Type B pancreatic cell (in vitro differentiated cells): ENCODE measurements at places on chromosomes 1 and 21. TPM values are rescaled to one million over a fixed set of nuclear protein-coding genes. Genes with fewer than 3 reads are reported as not detected.
A peak's percentile ranks its signal among the peaks of the same experiment; 100 is the strongest.

GRCh38 chr1:160116283-160117147 lies 956 bp downstream of the ATP1A2 start:
- no peak for DNase-seq
- H3K27ac ChIP-seq, result no peak overlapping the region
- peak overlapping the region; percentile 36 for H3K4me3 ChIP-seq
- peaks cover 20% of the 10 kb centered on the region for H3K27me3 ChIP-seq

- H3K27ac ChIP-seq, result no peak overlapping the region
- H3K4me1 ChIP-seq, result no peaks in the 10 kb centered on the region
- H3K4me3 ChIP-seq, result no peak overlapping the region
- H3K36me3 ChIP-seq, result no peaks in the 10 kb centered on the region
These were observed 296.0 kb downstream of the PTPRU start for GRCh38 chr1:29532285-29532684.

DNA sequence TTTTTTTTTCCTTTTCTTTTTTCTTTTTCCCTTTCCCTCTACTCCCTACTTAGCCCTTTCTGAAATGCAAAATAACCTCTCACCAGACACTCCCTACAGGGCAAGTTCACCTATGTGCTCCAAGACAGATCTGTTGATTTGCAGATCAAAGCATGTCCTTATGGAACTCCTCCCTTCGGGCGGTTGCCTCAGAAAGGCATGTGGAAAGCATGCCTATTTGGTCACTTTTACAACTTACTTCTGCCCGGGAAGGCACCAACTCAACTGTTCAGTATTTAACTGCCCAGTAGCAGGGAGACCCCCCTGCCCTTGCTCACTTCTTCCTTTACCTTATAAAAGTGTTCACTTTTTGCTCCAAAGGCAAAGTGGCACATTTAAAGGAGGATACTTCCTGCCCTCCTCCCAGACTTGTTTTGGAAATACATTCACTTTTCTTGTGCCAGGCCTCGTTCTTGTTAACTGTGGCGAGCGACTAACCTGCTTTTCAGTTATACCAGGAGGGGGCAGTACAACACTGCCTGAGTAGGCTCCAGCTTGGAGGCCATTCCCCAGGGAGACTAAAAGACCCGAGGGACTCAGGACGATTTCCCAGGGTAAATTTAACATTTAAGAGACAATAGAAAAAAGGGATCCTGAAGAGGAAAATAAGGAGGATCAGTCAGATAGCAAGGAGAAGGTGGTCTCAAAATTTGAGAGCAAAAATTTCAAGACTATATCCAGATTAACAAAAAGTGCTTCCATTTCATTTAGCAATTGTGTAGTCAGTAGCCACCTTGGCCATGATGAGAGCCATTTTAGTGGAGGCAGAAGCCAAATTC lies 12.3 kb upstream of the SLAMF7 start:
- H3K36me3 ChIP-seq, result no peaks in the 10 kb centered on the region
- H3K4me3 ChIP-seq, result no peak overlapping the region
- H3K4me1 ChIP-seq, result no peaks in the 10 kb centered on the region
- H3K27me3 ChIP-seq, result peaks cover 3% of the 10 kb centered on the region

DNA sequence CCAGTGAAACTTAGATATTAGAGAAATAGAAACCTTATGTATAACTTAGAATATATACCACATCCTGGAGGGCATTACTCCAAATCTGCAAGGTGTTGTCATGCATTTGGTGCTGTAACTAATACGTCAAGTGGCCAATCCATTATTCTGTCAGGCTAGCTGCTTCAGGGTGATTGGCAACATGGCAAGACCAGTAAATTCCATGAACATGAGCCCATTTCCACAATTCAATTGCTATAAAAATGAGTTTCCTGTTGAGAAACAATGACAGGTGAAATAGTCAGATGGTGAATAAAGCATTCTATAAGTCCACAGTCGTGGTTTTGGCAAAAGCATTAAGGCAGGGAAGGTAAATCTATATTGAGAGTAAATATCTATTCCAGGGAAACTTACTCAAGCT lies 566.0 kb downstream of the ADGRL2 start:
- H3K4me3 ChIP-seq, result no peak overlapping the region
- H3K27me3 ChIP-seq, result no peaks in the 10 kb centered on the region
- no peak overlapping the region for H3K27ac ChIP-seq

The PODN gene
- total RNA-seq, result 2.8 and 3.2 TPM in 2 replicates

DNA sequence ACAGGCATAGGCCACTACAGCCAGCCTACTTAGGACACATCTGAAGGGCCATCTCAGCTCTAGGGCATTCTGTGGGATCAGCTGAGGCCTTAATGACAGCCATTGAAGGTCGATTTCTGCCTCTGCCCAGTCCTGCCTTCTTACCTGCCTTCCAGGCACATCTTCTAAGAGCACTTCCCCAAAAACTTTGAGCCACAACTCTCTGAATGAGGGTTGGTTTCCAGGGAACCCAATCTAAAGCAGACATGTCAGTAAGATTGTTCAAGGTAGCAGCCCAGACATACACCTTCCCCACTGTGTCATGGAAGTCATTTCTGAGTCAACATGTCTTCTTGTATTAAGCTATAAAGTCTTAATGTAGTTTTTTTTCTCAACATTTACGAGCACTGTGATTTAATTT lies 18.2 kb upstream of the SSBP3 start:
- no peak overlapping the region for H3K4me3 ChIP-seq
- no peaks in the 10 kb centered on the region for H3K27me3 ChIP-seq
- no peak for DNase-seq

DNA sequence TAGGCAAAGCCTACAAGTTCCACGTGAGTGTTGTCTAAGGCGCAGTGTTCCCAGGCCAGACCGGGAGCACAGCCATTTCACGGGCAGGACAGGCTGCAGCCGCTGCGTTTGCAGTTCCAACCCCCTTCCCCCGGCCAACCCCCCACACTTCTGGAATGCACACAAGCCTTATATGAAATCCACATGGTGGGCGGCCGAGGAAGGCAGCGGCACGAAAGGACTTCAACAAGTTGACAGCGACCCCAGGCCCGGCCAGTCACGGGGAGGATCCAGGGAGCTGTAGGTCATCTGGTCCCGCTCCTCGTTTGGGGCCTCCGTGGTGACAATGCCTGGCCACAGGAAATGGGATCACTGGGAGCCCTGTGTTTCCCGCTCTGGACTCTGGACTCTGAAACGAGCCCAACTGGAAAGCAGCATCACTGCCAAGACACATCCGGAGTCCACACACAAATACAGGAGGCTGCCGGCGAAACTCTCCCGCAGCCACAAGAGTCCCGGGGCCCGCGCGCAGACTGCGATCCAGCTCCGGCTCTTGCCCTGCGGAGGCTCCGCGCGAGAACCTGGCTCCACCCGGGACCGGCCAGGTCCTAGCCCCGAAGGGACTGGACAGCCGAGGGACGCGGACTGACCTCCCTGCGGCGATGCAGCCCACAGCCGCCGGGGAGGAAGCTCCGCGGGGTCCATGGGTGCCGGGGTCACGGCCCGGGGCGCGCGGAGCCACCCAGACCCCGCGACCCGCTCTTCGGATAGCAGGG lies 794 bp downstream of the NID1 start:
- peaks cover 57% of the 10 kb centered on the region for H3K27me3 ChIP-seq
- peak overlapping the region; percentile 41 for H3K27ac ChIP-seq
- no peak for DNase-seq
- peaks cover 40% of the 10 kb centered on the region for H3K4me1 ChIP-seq

The ADGRL2 gene
- 96.3 and 103 TPM in 2 replicates for total RNA-seq

GRCh38 chr21:19018529-19018928 lies 614.9 kb upstream of the TMPRSS15 start:
- DNase-seq, result no peak
- H3K4me3 ChIP-seq, result no peak overlapping the region
- no peaks in the 10 kb centered on the region for H3K27me3 ChIP-seq
- no peaks in the 10 kb centered on the region for H3K36me3 ChIP-seq
- H3K4me1 ChIP-seq, result no peaks in the 10 kb centered on the region

DNA sequence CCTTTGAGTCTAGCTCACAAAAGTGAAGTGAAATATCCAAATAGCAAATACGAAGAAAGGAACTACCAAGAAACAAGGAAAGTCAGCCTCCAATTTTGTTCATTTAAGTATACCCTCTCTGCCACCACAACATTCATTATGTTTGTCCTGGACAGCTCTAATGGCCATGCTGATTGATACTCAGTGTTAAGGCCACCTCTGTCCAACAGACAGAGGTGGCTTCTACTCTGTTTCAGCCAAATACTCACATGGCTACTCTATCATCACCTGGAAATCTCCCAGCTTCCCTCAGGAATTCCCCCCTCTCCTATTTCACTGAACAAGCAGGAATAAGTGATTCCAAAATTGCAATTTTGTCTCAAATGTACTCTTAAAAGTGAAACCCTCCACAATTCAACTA lies 10.7 kb downstream of the APP start:
- no peak overlapping the region for H3K4me3 ChIP-seq
- peaks cover 35% of the 10 kb centered on the region for H3K4me1 ChIP-seq
- no peaks in the 10 kb centered on the region for H3K27me3 ChIP-seq
- peaks cover 11% of the 10 kb centered on the region for H3K36me3 ChIP-seq

DNA sequence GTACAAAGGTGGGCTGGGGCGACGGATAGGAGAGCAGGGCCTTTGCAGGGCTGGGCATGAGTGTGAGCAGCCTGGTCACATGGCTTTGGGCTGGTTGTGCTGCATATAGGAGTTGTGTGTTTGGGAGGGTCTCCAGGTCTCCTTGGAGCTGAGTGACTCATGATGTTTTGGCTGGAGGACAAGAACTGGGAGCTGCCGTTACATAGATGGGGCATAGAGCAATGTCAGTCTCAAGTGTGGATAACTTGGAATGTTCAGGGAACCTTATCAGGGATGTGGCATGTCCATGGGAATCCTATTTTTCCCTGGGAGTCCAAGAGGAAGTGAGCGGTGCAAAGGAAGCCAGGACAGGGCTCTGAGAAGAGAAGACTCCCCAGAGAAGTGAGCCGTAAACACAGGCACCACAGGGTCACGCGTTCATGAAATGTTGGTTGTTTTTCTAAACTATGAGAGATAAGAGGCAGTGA lies 136.4 kb upstream of the KCNE2 start:
- H3K27ac ChIP-seq, result no peak overlapping the region
- no peaks in the 10 kb centered on the region for H3K36me3 ChIP-seq
- H3K27me3 ChIP-seq, result no peaks in the 10 kb centered on the region
- no peak for DNase-seq
- no peaks in the 10 kb centered on the region for H3K4me1 ChIP-seq

DNA sequence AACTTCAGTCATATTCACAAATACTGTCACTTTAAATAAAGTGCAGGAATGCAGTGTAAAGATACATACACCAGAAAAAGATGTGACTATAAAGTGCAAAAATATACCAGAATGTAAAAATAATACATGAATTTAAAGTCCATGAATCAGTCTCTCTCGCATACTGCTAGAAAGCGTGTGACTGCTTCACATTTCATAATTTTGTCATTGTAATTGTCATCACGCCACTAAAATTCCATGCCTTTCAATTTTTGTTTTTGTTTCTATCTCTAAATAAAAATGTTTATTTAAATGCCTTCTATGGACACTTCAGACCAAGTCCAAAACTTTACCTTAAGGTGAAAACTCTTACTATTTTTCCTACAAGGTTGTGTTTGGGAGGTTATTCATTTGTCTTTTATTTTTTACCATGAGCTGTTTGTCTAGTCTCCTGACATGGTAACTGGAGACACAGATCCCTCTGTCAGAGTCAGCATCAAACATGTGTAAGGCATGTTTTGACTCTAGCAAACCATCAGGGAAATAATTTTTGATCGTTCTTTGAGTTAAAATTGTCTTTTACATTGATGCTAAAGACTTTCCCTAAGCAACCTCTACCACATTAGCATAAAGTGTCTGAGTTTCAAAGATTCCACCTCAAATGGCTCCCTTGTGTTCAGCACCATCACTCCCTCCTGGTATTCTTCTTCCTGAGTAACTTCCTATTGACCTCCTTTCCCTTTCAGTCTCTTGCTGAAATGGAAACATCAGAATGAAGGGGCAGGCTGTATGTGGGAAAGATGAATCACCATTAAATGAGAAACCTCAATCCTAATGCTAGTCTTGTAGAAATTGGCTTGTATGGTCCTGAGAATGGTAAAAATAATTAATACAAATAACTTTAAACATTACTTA lies 14.0 kb upstream of the AIM2 start:
- H3K27ac ChIP-seq, result no peak overlapping the region
- no peaks in the 10 kb centered on the region for H3K27me3 ChIP-seq
- DNase-seq, result no peak
- H3K36me3 ChIP-seq, result no peaks in the 10 kb centered on the region
- no peak overlapping the region for H3K4me3 ChIP-seq

The RAP1A gene
- 42.3 and 58.0 TPM in 2 replicates for total RNA-seq

The TRAF3IP3 gene
- total RNA-seq, result 1.7 TPM in 1 of 2 replicates, not detected in the other
